Neural progenitor cell (in vitro differentiated cells): ENCODE measurements at places on chromosomes 4 and X. TPM values are rescaled to one million over a fixed set of nuclear protein-coding genes. Genes with fewer than 3 reads are reported as not detected.

Gene TMEM154
- total RNA-seq, result 2.0 and 3.0 TPM in 2 replicates

Gene SPIN2A
- total RNA-seq, result 0.26 and 0.99 TPM in 2 replicates

Gene EIF4E
- 249 and 340 TPM in 2 replicates for total RNA-seq

Gene KLB
- total RNA-seq, result not detected in 2 replicates

Gene SOWAHB
- total RNA-seq, result 0.06 and 0.11 TPM in 2 replicates
